ENCODE measurements at places on chromosomes 5 and 9. TPM values are rescaled to one million over a fixed set of nuclear protein-coding genes. Genes with fewer than 3 reads are reported as not detected.

Gene TAF11L5
- not detected for total RNA-seq

Gene ARHGEF28
- total RNA-seq: 68.7 TPM

Gene KCNIP1
- not detected for total RNA-seq

Gene GLDC
- 0.43 TPM for total RNA-seq

Gene MRRF
- total RNA-seq: 61.0 TPM

Data from tracheal epithelial cell (primary cell).